Activated naive CD8-positive, alpha-beta T cell treated with anti-CD3 and anti-CD28 coated beads, Interleukin-2, amount 50 U/mL, for 24 hours (primary cell): ENCODE measurements at places on chromosomes 12 and 14.

DNA sequence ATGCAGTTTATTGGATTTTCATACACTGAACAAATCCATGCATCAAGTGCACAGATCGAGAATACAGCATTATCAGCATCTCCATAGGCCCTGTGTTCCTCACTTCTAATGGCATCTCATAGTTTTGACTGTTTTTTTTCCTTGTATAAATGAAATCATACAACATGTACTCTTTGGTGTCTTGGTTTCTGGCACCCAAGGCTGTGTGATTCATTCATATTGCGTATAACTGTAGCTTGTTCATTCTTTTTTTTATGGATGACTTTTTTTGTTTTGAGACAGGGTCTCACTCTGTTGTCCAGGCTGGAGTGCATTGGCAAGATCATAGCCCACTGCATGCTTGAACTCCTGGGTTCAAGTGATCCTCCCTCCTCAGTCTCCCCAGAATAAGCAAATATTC lies 14.3 kb downstream of the RASSF8 start:
- DNase-seq = no peak

- no peak for DNase-seq
Measured at GRCh38 chr14:78690836-78691235, 520.7 kb downstream of the NRXN3 start.

DNA sequence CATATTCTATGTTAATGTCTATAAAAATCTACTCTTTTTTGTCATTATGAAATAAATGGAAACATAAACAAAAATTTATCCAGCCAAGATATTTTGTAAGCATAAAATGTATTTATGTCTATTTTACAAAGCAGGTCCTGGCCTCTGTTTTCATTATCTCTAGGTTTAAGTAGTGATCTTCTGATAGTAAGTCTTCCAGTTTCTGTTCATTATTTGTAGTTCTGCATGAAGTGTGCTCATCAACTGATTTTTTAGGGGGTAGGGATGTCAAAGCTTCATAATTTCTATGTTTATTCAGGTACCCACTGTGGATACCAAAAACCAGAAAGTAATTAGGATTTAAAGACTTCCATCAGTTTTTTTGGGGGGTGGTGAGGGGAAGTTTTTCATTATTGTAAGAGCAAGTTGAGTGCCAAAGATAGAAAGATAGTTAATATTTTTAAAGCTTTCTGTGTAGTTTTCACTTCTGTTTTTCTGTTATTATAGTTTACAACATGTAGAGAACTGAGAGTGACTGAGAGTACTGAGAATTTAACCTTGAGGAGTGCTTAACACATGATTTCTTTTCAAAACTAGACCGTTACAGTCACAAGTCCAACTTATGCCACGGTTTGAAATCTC lies 30.6 kb upstream of the LMO3 start:
- DNase-seq = no peak

- DNase-seq = no peak
Measured at GRCh38 chr14:42806909-42807315, 1200.2 kb downstream of the LRFN5 start.

DNA sequence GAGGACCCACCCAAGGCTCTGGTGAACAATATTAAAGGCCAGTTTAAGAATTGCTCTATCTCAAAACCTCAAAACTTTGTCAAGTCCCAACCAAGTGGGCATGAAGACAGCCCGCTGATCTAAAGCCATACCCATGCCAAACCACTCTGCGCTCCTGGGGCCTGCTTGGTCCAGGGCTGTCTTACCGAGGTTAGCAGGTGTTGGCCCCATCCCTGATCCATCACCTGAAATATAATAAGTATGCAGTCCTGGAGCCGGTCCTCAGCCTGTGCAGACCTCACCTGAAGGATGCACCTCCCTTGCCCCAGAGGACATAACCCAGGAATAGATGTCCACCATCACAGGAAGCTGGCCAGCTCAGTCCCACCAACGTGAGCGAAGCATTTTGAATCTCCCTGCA lies 198.3 kb upstream of the FKBP4 start:
- no peak for DNase-seq

DNA sequence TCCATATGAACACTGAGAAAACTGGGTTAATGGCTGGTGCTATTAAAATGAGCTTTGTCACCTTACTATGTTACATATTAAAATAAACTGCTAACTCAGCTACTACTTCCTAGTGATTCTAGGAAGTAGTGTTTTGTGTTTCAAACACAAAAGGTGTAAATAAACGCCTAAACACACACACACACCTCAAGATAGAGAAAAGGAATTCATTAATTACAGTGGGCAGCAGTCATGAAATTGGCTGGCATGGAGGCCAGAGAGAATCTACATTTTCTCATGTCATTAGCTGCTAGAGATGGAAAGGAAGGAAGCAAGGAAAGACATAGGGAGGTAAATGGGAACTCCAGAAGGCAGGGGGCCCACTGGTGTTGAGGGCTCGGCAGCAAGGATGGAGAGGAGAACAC lies 787 bp upstream of the PRMT5 start:
- DNase-seq = no peak

GRCh38 chr12:128690641-128691040 lies 133.1 kb downstream of the SLC15A4 start:
- no peak for DNase-seq

DNA sequence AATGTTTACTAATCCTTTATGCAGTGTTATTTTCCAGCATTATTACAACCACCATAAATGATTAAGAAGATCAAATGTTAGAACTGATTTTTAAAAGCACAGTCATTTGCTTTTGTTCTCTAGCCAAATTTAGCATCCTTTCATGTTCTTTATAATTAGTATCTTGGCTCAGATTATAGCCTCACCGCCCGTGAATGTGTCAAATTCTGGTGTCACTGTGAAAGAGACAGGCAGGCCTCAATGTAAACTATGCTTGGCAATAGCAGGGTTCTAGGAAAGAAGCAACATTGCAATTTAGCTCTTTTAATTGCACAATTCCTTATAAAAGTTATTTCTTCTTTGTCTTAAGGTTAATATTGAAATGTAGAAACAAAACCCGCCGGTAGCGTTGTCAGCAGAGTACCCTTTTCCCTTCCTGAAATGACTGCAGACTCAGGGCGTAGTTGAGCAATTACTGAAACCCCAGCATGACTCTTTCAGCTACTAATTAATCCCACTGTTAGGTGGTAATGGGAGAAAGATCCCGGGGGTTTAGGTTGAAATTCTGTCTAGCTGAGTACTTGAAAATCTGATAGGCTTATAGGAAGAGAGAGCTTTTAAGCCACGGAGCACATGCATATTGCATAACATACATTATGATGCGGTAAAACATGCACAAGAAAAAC lies 1600.5 kb upstream of the SEL1L start:
- no peak for DNase-seq

- DNase-seq = no peak
Measured at GRCh38 chr12:18721452-18721851, 16.4 kb downstream of the PLCZ1 start.

DNA sequence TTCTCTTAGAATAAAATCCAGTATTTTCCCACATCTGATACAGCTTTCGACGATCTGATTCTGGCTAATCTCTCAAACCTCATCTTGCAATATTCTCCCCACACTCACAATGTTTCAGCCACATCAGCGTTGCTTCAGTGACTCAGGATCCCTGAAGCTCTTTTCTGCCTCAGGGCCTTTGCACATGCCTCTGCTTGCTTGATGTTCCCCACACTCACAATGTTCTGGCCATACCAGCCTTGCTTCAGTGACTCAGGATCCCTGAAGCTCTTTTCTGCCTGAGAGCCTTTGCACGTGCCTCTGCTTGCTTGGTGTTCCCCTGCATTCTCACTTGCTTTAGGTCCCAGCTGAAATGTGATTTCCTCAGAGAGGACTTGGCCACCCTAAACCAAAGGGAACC lies 2.6 kb downstream of the C12orf42 start:
- DNase-seq = no peak

DNA sequence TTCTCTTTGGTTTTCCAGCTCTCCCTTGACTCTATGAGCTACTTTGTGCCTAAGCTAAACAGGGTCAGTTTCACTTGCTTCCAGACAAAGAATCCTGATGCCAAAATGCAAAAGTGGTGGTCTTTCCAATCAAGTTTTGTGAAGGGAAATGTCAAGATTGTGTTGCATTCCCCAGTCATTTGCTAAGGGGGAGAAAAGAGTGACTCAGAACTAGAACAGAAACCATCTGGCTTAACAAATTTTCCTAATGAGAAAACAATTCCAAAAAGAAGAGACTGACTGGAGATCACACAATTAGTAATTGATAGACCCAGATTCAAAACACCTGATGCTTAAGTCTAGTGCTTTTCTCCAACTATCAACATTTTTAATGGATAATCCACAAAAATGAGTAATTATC lies 235.1 kb upstream of the DIO2 start:
- DNase-seq = no peak

- DNase-seq = no peak
Measured at GRCh38 chr12:46787496-46788055, 38.2 kb downstream of the SLC38A4 start.

- DNase-seq = no peak
Measured at GRCh38 chr14:95052016-95052585, 105.2 kb downstream of the DICER1 start.
